Activated CD4-positive, alpha-beta T cell treated with anti-CD3 and anti-CD28 coated beads, Interleukin-2, Interleukin-4, amounts not matched to agents 100 ng/mL and 50 ng/mL, durations not matched to agents 16 hours and 8 hours (primary cell): ENCODE measurements at places on chromosomes 5 and 9.
A peak's percentile ranks its signal among the peaks of the same experiment; 100 is the strongest.

GRCh38 chr9:36025746-36026145, 11.0 kb upstream of the RECK start:
- DNase-seq, result no peak

- no peak for DNase-seq
Measured at GRCh38 chr5:79566896-79567295, 45.3 kb upstream of the TENT2 start.

DNA sequence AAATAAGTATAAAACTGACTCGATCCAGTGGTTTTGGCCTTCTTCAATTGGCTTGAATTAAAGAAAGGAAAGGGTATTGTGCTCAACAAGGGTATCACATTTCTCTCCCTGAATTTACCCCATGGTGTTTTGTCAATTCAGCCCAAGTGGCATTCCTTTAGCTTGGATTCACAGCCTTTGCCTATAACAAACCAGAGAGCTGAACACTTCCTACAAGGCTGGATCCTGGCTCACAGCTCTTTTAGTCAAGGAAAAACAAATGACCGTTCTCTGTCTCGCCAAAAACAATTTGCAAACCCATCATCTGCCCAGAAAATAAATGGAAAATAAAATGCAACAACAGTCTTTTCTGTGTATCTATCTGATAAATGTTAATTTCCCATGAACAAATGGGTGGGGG, 5.7 kb downstream of the ZNF366 start:
- DNase-seq, result no peak

DNA sequence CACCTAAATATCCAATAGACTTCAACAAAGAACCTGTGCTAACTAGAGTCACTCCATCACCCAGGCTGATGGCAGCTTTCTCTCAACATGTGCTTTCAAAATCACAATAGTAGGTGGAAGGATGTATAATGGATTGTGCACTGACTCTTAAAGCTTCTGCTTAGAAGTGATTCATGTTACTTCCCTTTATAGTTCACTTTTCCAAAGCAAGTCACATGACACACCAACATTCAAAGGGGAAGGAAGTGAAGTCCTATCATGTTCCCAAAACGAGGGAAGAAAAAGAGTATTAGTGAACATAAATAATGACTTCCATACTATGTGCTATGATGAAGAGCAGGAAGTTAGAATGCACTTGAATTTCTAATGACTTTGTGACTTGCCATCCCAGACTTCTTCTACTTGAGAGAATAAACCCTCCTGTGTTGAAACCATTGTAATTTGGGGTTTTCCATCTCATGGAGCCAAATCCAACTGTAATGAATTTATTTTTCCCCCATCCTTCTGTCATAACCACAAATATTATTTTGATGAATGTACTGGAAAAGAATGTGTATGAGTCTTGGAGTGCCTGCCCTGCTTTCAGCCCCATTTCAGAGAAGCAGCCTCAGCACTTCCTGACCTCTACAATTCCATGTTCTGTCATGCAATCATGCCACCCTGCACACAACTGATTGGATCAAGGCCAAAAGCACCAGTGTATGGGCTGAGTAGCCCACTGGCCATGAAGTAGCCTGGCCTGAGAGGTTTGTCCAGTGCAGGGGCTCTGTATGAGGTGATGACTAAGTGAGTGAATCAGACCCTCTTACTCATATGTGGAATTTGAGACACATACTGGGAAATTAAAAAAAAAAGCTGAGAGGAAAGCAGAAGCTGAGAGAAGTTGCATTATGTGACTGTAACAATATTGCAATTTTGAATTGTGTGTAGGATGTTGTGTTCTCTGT, 525.9 kb upstream of the CLINT1 start:
- peak; percentile 6 for DNase-seq

DNA sequence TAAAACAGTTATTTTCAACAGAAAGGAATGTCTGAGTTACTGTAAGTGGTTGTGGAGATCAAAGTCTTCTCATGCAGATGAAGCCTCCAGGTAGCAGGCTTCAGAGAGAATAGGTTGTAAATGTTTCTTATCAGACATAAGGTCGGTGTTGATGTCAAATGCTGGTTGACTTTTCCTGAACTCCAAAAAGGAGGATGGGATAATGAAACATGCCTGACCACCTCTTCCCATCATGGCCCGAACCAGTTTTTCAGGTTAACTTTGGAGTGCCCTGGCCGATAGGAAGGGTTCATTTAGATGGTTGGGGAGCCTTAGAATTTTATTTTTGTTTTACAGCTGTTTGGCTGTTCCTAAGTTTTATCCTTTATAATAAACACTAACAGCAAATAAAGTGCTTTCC, 478.4 kb downstream of the ACTL7B start:
- DNase-seq, result no peak

DNA sequence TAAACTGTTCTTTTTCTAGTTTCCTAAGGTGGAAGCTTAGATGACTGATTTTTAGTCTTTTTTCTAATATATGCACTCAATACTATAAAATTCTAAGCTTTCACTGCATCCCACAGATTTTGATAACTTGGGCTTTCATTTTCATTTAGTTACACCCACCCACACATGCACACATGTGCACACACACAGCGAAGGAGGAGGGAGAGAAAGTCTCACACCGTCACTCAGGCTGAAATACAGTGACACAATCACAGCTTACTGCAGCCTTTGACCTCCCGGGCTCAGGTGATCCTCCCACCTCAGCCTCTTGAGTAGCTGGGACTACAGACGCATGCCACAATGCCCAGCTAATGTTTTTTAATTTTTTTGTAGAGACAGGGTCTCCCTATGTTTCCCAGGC, 96.5 kb downstream of the SMIM23 start:
- DNase-seq, result peak; percentile 9

DNA sequence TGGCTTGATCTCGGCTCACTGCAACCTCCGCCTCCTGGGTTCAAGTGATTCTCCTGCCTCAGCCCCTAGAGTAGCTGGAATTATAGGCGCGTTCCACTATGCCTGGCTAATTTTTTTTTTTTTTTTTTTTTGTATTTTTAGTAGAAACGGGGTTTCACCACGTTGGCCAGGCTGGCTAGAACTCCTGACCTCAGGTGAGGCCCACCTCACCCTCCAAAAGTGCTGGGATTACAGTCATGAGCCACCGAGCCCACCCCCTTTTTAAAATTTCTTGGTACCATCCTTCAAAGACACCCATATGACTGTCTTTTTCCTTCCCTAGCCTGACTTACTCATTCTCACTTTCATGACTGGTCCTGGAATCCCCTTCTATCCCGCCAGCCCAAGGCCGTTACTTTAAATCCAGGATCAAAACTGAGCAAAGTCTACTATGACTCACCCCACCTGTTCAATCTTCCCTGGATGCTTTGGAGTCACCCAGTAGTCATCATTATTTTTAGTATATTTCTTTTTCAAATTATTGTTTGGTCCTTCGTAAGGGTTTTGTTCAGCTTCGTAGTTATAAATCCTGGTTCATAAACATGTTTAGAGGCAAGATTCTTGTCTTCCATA, 1.2 kb upstream of the TBCA start:
- DNase-seq, result no peak

DNA sequence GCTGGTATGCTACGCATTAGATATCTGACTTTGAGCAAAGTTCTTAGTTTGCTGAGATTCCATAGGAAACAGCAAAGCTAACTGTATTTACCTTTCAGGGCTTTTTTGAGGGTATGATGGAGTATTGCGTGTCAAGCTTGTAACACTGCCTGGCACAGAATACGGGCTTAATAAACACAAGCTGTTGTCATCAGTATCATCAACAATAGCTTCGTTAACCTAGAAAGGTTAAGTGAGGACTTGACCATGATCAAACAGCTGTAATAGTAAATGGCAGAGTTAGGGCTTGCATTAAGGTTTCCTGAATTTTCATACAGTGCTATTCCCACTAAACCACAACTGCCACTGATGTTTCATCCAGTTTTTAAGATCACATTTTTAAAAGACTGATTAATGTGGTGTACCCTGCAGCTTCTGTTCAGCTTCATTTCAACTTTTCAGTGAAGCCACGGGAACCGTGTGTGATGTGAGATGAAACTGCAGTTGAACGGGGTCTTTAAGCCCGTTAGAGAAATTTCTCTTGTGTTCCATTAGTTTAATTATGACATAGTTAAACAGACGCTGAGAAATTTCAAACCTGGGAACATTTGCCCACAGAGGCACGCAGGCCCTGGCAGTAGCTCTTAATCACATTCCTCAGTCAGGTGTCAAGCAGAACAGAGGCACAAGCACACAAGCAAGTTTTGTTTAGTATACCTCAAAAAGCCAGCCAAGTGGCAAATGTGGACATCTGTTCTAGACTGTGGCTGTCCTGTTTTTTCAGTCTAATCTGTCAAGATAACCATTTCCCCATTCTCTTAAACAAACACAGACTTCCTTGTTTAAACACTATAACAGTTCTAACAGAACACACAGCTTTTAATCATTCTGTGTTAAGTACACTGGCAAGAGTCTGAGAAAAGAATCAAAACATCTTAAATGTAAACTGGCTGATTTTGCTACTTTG, 147.1 kb downstream of the ZNF608 start:
- no peak for DNase-seq

- DNase-seq, result no peak
Measured at GRCh38 chr5:110082863-110083262, 393.1 kb downstream of the MAN2A1 start.

GRCh38 chr5:50726475-50727148, 60.2 kb downstream of the PARP8 start:
- DNase-seq, result no peak

- DNase-seq, result no peak
Measured at GRCh38 chr9:88065619-88066018, 72.7 kb downstream of the SPATA31C2 start.

DNA sequence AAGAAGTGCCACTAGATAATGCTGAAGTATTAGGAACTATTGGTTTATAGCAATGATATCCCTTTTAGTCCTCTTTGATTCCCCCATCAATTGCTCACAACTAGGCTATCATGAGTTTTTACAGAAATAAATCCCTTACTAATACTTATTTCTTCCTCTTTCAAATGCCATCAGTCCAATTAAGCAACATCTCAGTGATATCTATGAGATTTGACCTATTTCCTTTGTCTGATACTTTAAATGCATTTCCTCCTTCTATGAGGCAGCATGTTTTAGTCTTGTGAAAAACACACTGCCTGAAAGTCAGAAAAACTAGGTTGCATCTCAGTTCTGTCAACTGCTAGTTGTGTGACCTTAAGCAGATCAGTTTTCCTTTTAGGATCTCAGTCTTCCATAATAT, 101.6 kb downstream of the FBXW11 start:
- DNase-seq, result no peak

DNA sequence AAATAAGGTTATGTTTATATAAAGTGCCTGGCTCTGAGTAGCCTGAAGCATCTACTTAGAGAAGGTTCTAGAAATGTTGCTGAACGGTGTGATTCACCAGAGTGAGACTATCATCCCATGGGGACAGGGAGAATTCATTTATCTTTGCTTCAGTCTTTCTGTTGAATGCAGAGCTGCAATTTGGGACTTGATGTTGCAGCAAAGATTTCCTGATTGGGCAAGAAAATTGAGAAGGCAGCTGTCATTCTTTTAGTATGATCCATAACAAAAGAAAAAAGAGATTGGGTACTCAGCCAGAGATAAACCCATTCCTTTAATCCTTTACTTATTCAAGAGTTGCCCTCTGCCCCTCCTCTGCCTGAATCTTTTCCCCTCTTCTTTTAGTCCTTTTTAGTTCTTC, 456.3 kb upstream of the WWC1 start:
- DNase-seq, result no peak

GRCh38 chr9:137348769-137349470, 46.8 kb upstream of the NRARP start:
- no peak for DNase-seq

DNA sequence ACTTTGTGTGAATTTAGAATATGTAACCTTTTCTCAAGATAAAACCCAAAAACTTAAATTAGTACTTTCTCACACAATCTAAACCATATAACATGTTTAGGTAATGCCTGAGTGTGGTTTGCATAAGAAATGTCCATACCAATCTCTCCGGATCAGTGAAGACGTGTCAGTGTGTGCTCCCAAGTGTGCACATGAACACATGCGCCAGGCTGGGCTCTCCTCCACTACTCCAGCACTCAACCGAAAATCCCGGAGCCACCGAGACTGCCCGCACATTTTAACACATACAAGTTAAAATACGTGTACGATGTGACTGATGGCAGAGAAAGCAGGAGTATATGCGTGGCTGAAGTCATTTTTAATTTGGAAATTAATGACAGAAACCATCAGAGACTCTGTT, 658.4 kb downstream of the EFNA5 start:
- DNase-seq, result no peak

- no peak for DNase-seq
Measured at GRCh38 chr5:76607353-76607871, 15.8 kb downstream of the F2RL2 start.

GRCh38 chr5:37109338-37109737, 139.8 kb downstream of the CPLANE1 start:
- DNase-seq, result no peak

GRCh38 chr9:137423514-137424291, 510 bp downstream of the NOXA1 start:
- DNase-seq, result no peak

DNA sequence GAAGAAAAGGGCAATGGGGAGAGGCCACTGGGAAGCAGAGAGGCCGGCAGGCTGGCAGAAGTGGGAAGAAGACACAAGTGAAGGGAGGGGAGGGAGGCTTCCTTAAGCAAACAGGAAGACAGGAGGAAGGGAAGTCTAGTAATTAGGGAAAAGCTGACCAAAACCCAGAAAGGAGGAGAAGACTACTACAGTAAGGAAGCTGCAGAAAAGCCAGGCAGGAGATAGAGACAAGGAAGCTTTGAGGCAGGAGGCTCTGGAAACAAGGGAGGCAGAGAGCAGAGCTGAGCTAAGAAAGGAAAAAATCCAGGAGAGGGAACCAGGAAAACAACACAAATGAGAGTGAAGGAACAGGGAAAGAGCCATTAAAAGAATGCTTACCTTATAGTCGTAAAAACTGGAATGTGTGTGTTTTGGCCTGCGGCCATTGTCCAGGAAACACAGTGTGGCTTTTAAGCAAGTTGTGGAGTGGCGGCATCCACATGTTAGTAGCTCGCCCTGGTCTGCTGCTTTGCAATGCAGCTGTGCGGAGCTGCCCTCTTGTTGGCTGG, 317.1 kb upstream of the CLINT1 start:
- no peak for DNase-seq

GRCh38 chr5:11000515-11001353, 239.7 kb upstream of the DAP start:
- DNase-seq, result no peak

DNA sequence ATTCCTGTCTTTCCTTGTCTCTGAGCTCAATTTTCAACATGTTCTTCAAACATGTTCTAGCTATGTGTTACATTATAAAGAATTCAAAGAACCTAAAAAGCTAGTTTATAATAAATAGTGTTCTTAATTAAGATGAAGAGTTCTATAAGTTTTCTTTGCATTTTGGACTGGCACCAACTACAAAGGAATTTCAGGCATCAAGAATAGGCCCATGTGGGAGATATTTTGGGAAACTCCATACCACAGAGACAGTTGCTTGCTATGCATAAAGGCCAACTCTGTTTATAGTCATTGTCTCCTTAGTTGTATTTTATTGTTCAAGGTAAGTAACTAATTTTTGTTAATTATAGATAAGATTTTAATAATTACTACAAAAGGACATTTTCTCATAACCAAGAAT, 4.5 kb downstream of the SLF1 start:
- no peak for DNase-seq
